ENCODE measurements at places on chromosomes 12 and 14. TPM values are rescaled to one million over a fixed set of nuclear protein-coding genes. Genes with fewer than 3 reads are reported as not detected.

Gene STAC3
- 1.6 TPM for total RNA-seq

Gene PPP1R1A
- total RNA-seq = 316 TPM

Gene IQSEC3
- total RNA-seq = 0.98 TPM

GRCh38 chr12:121189131-121189530 lies 20.8 kb upstream of the P2RX4 start:
- no peak for DNase-seq

DNA sequence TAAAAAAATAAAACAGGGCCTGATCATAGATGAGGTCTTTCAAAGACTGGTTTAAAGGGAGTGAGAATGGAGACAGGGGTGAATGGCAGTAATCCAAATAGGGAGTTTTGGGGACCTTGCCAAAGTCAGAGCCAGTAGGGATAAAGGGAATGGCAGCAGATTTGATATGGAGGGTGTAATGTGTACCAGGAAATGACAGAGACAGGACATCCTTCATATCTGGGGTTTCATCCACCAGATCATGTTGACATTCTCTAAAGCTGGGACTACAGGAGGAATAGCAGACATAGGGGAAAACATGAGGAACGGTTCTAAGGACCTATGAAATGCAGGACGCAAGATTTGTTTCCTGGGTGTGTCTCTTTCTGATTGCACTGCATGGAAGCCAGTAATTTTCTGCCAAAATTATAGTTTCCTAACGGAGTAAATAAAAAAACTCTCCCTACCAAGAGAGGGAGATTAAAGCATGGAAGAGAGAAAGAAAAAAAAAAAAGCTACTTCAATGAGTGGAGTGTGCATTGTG lies 169.9 kb downstream of the PRKD1 start:
- DNase-seq = no peak

Gene CARMIL3
- total RNA-seq = 0.73 TPM

GRCh38 chr14:32720927-32721326 lies 217.8 kb upstream of the NPAS3 start:
- no peak for DNase-seq
